SHP77 treated with DMSO at 0.1 percent for 48 hours (cell line): ENCODE measurements at places on chromosomes 4 and X.

DNA sequence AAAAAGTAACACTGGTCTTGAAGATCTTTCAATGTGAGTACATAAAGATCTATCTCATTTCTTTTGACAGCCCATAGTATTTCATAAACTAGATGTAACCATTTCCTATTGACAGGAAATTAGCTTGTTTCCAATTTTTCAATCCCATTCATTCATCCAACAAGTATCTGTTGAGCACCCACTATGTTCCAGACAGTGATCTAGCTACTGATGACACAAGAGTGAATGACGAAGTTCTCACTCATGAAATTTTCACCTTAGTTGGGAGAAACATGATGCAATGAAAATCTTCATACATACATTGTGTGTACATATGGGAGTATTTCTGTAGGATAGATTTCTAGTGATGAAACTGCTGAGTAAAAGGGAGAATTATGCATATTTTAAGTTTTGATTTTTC is 1.7 kb downstream of the CD38 start:
- DNase-seq, result no peak

- no peak for DNase-seq
Observed at GRCh38 chrX:78011846-78012245, 42.4 kb upstream of the PGAM4 start.

- DNase-seq, result no peak
Observed at GRCh38 chr4:144906181-144906925, 191.6 kb downstream of the ANAPC10 start.

DNA sequence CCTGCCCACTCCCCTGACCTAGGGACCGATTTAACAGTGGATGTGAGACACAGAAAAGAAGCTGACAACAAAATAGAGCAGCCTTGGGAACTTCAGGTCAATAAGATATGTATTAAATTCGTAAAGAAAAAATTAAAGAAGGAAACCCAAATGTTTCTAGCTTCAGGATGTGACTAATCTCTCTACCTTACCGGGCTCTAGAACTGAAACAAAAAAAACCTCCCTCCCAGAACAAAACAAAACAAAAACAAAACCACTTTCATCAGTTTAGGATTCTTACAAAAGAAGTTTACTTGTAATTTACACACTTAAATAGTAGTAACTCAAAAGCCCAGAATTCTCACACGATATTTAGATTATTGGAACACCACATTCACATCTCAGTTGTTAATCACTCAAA is 185.8 kb upstream of the RPS6KA3 start:
- no peak for DNase-seq

GRCh38 chr4:95426455-95426854 is 122.3 kb downstream of the UNC5C start:
- no peak for DNase-seq

DNA sequence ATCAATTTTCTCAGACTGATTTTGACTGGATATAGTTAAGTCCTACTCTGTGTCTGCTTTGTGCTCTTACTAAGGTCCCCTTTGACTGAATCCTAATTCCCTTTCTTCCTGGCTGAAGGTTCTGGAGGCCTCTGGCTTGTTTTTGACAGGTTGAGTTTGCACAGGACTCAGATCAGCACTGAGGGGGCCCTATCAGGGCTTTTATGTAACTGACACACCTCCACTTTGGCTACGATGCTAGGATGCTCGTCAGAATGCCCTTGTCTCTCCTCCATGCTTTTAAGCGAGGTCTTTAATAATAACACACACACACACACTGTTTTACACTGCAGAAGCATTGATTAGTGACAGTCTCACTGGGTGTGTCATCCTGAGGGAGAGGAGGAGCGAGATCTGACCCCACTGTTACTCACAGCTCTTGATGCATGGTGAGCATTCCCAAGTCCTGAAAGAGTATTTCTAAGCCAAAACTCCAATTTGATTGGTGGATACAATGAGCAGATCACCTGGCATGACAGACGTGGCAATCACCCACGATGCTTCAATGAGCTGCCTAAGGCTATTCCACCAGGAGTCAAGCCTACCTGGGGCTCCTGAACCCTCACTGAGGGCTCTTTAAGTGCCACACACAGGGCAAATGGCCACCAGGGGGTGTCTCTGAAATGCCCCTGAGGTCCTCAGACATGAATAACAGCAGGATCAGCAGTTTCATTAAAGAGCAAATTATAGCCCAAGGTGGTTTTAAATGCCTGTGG is 130.4 kb upstream of the CPEB2 start:
- no peak for DNase-seq

DNA sequence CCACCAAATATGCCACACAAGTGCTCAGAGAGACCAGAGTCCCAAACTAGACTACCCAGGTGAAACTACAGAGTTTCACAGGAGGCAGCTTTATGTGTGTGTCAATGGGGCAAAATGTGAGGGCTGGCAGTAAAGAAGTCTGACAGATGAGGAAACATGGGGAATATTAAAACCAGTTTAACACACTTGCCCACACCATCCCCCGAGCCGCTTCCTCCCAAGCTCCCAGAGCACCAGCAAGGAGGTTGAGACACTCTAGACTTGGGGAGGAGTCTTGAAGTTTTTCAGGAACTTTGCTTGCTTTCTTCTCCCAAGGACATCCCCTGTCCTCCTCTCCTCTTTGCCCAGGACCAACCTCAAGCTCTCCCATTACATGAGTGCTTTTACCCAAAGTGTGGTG is 94.7 kb upstream of the SPRY1 start:
- DNase-seq, result no peak

GRCh38 chr4:145298885-145299284 is 118.5 kb upstream of the OTUD4 start:
- DNase-seq, result no peak

DNA sequence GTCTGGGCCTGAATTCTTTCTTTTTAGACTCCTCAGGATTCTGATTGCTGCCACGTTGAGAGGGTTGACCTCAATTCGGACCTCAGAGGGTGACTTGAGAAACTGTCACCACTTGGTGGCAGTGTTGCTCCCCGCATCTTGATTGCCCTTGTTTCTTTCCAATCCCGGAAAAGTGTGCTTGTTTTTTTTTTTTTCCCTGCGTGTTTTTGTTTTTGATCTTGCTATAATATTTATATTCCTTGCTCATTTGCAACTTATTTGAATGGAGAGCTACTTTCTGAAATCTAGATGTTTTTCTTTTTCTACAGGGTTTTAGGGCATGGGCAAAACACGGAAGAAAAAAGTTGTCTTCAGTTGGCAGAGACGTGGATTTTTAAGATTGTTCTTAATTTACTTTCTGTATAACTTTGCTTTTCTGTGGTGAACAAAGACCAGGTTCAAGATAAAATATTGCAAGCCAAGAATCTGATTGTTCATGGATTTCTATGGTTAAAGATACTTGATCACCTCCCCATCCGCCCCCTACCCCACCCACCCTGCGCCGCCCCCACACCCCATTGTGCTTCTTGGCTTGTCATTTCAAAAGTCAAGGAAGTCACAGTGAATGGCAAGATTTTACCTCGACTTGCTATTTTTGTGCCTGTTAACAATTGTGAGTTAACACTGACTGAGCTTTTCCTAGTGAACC is 102.0 kb downstream of the PTTG2 start:
- DNase-seq, result no peak

- peak; percentile 37 for DNase-seq
Observed at GRCh38 chrX:13223868-13224567, 95.8 kb downstream of the ATXN3L start.

- peak; percentile 40 for DNase-seq
Observed at GRCh38 chr4:65007841-65008439, 598.7 kb upstream of the TECRL start.

GRCh38 chrX:148836741-148837140 is 336.3 kb downstream of the AFF2 start:
- no peak for DNase-seq

- DNase-seq, result no peak
Observed at GRCh38 chr4:85761803-85762528, 287.0 kb downstream of the ARHGAP24 start.

- no peak for DNase-seq
Observed at GRCh38 chrX:1591863-1592469, 562 bp downstream of the AKAP17A start.

- DNase-seq, result no peak
Observed at GRCh38 chrX:110086916-110087484, 84.1 kb downstream of the TMEM164 start.

- DNase-seq, result no peak
Observed at GRCh38 chr4:4836044-4836443, 23.4 kb upstream of the MSX1 start.

GRCh38 chr4:153765894-153766293 is 6.1 kb upstream of the RNF175 start:
- peak; percentile 19 for DNase-seq

DNA sequence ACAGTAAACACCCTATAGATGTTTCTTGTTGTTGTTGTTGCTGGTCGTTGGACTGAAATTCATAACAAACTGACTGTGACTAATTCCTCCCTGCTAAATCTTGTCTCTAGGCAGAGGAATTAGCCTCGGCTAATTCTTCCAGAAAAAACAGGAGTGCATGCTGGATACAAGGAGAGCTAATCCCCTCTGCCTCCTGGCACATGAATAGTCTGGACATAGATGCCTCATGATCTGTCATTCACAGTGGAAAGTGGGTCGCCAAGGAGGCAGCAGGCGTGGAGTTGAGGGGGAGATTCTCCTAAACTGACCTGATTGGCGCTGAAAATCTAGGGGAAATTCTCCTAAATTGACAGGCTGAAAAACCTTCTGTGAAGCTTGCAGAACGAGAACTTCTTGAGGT is 220.1 kb downstream of the DCTD start:
- no peak for DNase-seq

DNA sequence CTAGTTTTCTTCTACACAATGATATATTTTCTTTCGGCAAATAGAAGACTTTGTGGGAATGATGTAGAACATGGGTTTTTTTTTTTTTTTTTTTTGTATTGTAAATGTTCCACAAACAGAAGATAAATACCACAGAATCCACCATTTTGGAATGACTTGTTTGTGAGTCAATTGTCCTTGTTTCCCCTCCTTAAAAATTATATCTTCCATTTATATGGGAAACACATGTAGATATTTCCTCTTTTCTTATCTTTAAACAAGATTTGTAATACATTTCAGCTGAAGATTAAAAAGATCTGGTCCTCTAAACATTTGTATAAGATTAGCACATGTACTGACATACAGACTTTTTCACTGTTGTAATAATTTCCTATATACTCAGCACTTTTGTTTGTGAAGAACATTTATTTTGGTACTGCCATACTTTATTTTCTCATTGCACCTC is 304.6 kb downstream of the SPRY1 start:
- DNase-seq, result no peak

GRCh38 chrX:64204701-64205440 is 637 bp downstream of the AMER1 start:
- no peak for DNase-seq

DNA sequence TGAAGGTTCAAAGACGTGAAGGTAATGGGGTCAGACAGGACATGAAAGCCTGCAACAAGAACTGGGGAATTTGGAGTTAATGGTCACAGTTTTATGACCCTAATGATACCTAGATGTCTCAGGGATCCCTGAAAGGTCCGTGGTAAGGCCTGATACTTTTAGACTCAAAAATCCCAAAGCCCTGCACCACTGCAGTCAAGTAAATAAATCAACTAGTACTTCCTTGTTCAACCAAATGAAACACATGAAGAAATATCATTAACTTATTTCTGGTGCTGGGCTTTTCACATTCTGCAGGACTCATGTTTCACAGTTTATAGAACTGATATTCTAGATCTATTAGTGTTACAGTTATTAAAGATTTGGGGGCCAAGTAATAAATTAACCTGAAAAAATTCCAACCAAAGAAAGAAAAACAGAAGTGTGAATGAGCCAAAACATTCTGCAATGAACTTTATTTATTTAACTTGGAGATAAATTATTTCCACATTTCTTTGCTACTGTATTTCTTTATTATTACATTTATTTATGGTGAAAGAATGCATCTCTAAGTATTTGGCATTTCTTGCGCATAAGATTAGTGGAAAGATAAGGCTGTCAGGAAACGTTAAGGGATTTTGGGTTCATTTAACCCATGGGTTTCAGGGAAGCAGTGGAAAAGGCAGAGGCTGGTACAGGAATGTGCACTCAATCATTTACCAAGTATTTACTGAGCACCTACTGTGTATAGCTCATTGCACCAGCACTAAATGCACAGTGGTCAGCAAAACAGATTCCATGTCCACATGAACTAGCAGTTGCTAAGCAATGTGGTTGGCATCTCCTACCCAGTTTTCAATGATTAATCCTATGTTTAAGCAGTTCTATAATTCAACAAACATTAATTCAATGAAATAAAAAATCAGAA is 8.7 kb downstream of the WDFY3 start:
- DNase-seq, result no peak

DNA sequence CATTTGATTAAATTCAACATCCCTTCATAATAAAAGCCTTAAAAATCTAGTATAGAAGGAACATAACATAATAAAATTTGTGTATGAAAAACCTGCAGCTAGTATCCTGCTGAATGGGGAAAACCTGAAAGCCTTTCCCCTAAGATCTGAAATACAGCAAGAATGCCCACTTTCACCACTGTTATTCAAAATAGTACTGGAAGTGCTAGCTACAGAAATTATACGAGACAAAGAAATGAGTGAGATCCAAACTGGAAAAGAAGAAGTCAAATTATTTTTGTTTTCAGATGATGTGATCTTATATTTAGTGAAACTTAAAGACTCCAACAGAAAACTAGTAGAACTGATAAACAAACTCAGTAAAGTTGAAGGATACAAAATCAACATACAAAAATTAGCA is 152.9 kb downstream of the RTL3 start:
- no peak for DNase-seq

GRCh38 chrX:45852884-45853283 is 652.2 kb upstream of the DIPK2B start:
- no peak for DNase-seq

DNA sequence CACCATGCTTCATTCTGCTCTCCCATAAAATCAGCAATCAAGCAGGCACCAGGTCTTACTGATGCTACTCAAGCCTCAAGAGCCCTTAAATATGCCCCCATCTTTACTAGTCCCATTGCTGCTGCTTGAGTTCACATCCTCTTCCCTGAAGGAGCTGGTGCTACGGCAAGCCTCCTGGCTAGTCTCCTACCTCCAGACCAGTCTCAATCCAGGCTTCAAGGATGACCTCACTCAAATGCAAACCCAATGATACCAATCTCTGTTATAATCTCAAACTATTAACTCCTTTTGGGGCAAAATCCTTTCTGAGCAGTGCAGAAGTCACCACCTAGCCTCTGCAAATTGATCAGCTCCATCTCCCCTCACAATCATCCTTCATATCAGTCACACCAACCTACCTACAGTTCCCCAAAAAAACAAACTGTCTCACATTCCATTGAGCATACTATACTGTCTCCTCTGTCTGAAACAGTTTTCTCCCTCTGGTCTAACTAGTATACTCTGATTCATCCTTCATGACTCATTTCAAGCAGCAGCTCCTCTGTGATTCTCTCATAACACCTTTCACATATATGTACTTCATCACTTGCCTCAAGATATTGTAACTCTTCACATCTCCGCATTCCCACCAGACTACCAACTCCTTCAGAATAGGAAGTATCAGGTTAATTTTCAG is 30.0 kb downstream of the PAPSS1 start:
- DNase-seq, result no peak

GRCh38 chr4:38413524-38414341 is 250.3 kb upstream of the KLF3 start:
- no peak for DNase-seq

- no peak for DNase-seq
Observed at GRCh38 chr4:168655182-168655581, 158.3 kb downstream of the PALLD start.
